ENCODE measurements at places on chromosomes 2 and 18.

DNA sequence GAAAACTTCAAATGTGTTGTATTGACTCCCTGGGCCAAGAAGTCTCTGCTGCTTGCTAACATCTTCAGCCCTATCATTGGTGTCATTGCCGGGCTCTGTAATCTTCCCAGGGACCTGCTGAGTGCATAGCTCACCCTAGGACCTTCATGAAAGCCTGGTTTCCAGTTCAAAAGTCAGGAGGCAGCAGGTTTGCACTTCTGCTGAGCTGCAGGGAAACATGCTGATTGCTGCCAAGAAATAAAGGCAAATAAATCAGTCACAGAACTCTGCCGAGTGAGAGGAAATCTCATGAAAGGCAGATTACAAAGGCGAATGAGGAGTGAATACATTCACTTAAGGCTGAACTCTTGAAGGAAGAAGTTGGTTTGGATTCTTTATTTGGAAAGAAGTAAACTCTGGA lies 1947.6 kb upstream of the CELF4 start:
- no peak for DNase-seq

GRCh38 chr18:38930881-38931753 lies 1365.5 kb upstream of the CELF4 start:
- no peak for DNase-seq

DNA sequence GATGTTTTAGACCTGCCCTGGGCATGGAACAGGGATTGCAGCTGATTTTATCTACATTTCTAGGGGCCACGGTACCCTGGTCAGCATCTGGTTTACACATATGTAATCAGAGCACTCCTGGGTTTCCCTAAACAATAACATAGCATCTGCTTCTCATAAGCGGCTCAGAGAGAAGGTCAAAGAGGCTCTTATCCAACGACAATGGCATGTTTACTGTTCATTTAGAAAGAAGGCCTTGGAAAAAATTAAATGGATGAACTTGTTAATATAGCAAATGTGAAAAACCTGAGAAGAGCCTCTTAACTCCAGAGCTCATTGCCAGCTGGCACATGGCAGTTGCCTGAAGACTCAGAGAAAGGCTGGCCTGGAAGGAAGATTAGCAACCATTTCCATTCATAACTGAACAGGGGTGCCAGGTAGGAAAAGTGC lies 202.8 kb upstream of the THUMPD2 start:
- no peak for DNase-seq

GRCh38 chr2:149860276-149860921 lies 272.8 kb upstream of the MMADHC start:
- DNase-seq, result peak; percentile 92

- no peak for DNase-seq
These were observed 110.3 kb upstream of the SH3BP4 start for GRCh38 chr2:234841321-234842015.

Data from IMR-90 (cell line).